ENCODE measurements at places on chromosomes 6 and 20. TPM values are rescaled to one million over a fixed set of nuclear protein-coding genes. Genes with fewer than 3 reads are reported as not detected.

The FABP7 gene
- total RNA-seq: not detected

The MATN4 gene
- total RNA-seq: 1.4 TPM

The IRAK1BP1 gene
- 2.3 TPM for total RNA-seq

The MYO6 gene
- 2.0 TPM for total RNA-seq

The SIRPD gene
- total RNA-seq: not detected

Measured in activated naive CD4-positive, alpha-beta T cell treated with anti-CD3 and anti-CD28 coated beads, Interleukin-2, amount 50 U/mL, for 72 hours (primary cell).